Dorsolateral prefrontal cortex (tissue), 122 donors: ENCODE measurements at places on chromosomes 1 and 21. TPM values are rescaled to one million over a fixed set of nuclear protein-coding genes. Genes with fewer than 3 reads are reported as not detected.

- DNase-seq = no peak
Observed at GRCh38 chr1:53367503-53368313, 39.8 kb upstream of the LRP8 start.

DNA sequence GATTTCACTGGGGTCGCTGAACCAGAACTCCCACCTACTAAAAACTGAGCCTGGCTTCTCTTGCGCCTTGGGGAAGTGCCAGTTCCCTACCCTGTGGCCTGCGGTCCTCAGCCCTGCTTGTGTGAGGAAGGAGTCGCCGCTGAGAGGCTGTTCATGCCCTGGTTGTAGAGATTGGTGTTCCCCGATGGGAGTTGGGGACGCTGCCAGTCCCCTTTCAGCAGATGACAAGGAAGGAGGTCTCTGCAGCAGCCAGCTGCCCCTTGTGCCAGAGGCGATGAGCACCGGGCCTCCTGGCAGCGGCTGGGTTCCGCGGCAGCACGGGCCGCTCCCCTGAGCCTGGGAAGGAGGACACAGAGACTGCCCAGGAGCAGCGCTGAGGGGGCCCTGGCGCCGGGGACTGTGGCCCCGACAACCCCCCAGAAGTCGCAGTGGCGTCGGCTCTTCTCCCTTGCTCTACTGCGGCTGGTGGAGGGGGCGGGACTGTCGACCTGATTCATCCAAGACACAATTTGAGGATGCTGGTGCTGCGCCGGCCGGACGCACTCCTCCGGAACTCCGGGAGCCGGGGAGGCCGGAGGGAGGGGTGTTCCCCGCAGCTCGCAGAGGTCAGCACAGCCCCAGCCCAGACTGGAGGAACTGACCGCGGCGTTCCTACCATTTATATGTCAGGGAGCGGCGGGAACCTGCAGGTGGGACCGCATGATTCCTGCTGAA lies 12.0 kb upstream of the ADORA3 start:
- no peak for DNase-seq

DNA sequence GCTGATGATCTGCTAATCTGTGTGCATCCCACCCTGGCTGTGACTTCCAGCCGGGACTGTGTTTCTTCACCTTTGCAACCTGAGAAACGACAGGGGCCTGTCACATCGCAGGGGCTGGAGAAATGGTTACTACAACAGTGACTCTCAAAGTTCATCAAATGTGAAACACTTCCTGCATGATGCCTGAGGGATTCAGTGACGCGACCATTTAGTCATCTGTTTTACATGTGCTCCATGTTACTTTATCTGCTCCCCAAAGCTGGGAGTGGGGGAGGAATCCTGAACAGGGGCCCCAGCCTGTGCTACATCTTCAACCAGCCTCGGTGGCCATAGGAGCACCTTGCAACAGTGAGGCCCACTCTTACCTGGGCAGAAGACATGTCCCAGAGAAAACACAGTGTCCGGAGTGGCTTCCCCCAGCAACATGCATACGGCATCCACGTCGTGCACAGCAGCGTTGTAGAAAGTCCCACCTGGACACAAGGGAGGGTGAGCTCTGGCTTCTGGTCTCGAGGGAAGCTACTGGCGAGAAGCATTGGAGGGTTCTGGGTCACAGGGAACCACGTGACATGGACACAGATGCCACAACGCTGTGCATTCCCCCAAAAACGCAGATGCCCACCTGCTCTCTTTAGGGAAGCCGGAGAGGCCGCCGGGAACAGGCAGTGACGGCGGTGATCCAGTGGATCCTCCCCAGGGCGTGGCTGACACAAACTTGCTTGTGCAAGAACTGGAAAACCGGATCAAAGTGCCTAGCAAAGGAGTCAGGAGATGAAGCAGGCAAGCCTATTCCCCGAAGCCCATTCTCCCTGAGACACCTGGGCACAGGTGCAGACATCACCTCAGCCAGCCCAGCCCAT lies 9.6 kb upstream of the CCDC27 start:
- no peak for DNase-seq

- no peak for DNase-seq
Observed at GRCh38 chr1:22845398-22845935, 127.2 kb downstream of the LACTBL1 start.

- DNase-seq = no peak
Observed at GRCh38 chr1:111202366-111202706, 1.9 kb upstream of the DENND2D start.

DNA sequence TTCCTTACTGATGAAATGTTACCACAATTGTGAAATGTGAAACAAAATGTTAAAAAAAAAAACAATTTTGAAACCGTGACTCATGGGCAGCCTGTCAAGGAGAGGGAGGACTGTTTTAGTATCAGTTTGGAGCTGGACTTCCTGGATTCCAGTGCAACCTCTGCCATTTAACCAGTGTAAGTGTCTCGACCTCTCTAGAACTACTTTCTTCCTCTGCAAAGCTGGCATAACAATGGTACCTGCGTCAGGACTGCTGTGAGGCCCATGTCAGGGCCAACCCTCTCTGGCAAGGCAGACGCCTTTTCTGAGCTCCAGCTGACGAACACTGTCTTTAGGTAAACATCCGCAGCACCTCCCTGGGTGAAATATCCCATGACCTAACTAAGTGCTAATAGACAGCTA lies 20.9 kb downstream of the URB1 start:
- no peak for DNase-seq

DNA sequence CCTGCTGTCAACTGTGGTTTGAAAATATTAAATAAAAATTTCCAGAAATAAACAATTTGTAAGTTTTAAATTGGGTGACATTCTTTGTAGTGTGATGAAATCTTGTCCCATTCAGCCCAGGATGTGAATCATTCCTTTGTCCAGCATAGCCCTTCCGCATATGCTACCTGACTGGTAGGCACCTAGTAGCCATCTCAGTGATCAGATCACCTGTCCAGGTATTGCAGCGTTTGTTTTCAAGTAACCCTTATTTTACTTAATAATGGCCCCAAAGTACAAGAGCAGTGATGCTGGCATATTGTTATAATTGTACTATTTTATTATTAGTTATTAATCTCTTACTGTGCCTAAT lies 351.6 kb upstream of the B3GALT2 start:
- DNase-seq = no peak

GRCh38 chr1:239931341-239931740 lies 160.3 kb upstream of the FMN2 start:
- DNase-seq = no peak

Gene CHIT1
- total RNA-seq = 2.1 TPM

Gene FNDC7
- total RNA-seq = not detected

Gene CDC42BPA
- 126 TPM for total RNA-seq

Gene SPATA17
- total RNA-seq = 3.8 TPM

Gene SH2D1B
- total RNA-seq = 1.2 TPM

Gene TRIM67
- total RNA-seq = 1.8 TPM

Gene AK2
- total RNA-seq = 84.8 TPM
